Stimulated activated CD4-positive, alpha-beta T cell treated with anti-CD3 and anti-CD28 coated beads, TNF-alpha, amount 100 ng/mL, for 4 hours (primary cell): ENCODE measurements at places on chromosomes 6 and 20.

GRCh38 chr6:30188541-30188940 lies 24.7 kb downstream of the TRIM26 start:
- no peak for DNase-seq

DNA sequence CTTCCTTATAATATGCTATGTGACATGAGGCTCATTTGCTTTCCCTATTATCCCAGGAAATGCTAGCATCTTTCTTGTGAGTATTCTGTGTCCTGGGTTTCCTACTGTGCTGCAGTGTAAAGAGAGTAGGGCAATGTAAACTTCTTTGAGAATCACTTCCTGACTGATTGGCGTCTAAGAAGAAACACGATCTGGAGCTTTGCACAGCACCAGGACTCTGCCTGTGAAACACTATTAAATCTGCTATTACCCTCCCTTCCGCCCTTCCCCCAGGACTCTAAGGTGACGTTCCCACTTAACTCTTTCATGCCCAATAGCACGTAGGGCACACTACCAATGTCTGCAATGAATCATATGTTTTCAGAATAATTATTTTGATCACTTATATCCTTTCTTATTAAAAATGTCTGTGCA lies 607.3 kb upstream of the CITED2 start:
- no peak for DNase-seq

DNA sequence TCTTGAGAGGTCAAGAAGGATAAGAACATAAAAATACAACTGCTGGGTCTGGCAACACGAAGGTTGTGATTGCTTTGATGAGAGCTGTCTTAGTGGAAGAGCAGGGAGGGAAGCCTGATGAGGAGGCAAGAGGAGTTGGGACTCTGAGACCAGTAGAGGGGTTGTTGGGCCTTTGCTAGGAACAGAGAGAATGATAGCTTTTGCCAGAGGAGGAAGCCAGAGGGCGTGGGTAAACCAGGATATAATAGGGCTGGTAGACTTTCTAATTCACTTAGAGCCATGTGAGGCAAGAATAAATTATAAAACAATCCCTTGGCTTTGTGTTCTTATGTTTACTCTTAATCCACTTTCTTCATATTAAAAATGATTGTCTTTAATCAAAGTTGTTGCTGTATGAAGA lies 78.6 kb downstream of the RCAN2 start:
- DNase-seq: no peak

GRCh38 chr6:99022039-99022609 lies 74.4 kb upstream of the FBXL4 start:
- DNase-seq: no peak

GRCh38 chr6:110039364-110039980 lies 61.4 kb downstream of the GPR6 start:
- DNase-seq: peak; percentile 62

- DNase-seq: peak; percentile 27
Measured at GRCh38 chr6:35370124-35370741, 27.9 kb downstream of the PPARD start.
